ENCODE measurements at places on chromosomes 2 and 18.

DNA sequence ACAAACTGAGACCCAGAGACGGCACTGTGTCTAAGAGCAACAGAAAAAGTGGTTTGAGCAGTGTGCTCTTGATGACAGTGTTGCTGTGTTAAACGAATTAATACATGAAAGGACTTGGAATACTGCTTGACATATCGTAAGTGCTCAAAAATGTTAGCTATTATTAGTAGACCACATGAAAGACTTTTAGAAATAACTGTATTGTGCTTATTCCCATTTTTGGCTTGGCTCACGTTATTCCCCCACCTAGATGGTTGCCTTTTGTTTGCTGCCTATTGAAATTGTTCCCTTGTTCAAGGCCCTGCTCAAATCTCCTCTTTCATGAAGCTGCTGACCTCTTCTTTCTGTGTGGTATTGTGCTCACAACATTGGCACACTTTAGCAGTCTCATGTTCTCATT, 27.8 kb upstream of the C2orf74 start:
- no peak for DNase-seq

GRCh38 chr2:172234716-172235691, 132.3 kb upstream of the DLX2 start:
- DNase-seq: no peak

DNA sequence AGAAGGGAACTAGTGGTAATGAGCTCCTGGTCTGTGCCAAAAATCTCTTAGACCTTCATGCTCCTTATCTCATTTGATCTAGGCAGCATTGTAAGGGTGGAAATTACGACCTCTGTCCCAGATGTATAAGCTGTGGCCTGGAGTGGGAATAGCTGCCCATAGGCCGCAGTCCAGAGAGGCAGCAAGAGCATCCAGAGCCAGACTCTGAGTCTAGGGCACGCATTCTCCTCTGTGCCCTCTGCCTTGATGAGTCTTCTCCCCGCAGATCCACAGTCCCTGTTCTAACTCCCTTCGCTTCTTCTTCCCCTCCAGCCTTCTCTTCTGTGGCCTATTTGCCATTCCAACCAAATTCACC, 304.6 kb downstream of the MYCN start:
- no peak for DNase-seq

DNA sequence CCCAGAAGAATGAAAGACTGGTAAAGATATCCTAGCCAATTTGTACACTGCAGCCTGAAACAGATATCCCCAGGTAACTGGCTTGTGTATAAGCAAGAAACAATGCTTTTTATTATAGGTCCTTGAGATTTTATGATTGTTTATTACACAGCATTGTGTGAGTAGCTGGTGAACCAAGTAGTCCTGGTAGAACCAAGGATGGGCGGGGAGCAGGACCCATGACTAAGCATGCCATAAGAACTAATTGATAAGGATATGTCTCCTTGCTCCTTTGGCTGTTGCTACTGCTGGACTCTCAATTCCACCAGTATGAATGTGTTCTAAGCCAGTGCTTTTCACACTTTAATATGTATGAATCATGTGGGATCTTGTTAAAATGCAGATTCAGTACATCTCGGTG, 12.3 kb upstream of the ALMS1 start:
- no peak for DNase-seq

- DNase-seq: no peak
These were observed 223.4 kb downstream of the WDPCP start for GRCh38 chr2:63364866-63365265.

DNA sequence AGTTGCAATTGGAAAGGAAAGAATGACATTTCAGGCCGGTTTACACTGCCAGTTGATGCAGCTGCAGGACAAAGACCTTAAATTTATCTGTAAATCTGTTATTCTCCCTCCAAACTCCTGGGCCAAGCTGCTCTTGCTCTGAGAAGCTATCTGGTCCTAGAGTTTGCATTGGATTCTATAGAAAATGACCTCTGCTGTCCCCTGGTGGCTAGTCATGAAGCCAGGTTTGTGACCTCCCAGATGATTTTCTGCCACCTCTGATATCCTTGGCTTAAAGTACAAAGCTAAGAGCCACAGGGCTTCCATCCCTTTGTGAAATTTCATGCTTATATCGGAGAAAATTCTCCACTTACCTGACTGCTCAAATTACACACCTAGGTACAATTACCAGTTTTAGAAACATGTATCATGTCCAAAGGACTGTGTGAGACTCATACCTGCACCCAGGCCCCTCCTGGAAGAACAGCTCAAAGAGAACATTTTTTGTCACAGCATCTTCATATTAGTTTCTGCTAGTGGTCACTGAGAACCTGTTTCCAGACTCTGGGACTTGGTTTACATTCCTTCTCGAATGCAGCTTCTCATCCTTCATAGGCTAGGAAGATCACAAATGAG, 28.9 kb upstream of the IER3IP1 start:
- no peak for DNase-seq

- DNase-seq: no peak
These were observed 150.0 kb upstream of the GALNT5 start for GRCh38 chr2:157107460-157107859.

DNA sequence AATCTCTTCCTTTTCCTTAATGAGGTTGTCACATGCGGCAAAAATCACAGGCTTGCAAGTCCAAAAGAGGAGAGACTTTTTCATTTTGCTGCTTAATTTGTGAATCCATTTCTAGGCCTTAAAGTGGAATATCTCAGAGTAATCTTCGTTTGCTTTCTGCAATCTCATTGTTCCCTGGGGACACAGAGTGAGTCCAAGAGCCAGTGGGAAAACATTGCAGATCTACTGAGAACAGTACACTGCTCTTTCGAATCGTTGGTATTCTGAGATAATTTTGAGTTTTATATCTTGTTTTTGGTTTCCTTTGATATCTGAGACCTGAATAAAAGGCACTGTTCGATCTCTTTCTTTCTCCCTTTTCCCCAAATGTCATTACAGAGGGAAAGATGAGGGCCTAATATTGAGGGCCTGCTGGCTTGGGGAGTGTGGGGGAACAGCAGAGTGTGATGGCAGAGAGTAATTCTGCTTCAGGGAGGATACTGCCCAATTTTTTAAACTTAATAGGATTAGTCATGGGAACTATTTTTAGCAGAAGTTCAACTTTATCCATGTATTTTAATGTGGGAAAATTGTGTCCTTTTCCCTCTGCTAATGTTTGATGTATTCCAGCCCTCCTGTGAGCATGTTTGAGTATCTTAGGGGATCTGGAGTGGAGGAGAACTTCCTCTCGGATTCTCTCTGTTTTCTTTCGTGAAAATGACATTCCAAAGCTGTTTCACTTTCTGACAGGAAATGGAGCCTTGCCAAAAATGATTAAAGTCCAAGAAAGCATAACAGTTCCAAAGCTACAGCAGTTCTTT, 418.2 kb upstream of the ZEB2 start:
- no peak for DNase-seq

DNA sequence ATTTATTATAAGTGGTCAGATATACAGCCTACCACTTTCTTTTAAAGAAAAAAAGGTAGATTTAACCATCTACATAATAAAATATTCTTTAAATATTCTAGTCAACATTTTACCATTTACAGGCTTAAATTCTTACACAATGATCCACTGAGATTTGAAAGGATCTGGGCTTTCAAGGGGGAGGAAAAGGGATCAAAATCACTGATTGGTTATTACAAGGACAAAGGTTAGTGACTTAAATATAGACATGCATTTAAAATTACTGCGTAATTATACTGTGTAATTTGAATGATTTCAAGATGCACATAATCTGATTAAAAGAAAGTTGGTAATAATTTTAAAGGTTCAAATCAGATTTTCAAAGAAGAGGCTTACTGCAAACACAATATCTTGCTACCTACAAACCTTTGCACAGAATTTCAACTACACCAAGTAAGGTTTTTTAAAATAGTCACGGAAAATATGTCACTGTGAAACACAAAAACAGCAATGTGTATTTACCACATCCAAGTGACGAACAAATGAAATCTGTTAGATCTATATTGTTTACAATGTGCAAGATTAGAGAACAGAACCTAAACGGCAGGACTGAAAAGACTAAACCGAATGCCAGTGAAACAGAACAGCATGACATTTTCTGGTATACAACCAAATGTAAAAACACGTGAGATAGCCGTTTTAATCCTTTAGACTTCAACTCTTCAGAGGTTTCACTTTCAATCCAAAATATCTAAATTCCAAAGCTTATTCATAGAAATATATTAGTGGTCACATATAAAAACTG, 40.8 kb downstream of the RTN4 start:
- DNase-seq: no peak

- DNase-seq: no peak
These were observed 43.2 kb downstream of the PARD6G start for GRCh38 chr18:80204142-80204541.

DNA sequence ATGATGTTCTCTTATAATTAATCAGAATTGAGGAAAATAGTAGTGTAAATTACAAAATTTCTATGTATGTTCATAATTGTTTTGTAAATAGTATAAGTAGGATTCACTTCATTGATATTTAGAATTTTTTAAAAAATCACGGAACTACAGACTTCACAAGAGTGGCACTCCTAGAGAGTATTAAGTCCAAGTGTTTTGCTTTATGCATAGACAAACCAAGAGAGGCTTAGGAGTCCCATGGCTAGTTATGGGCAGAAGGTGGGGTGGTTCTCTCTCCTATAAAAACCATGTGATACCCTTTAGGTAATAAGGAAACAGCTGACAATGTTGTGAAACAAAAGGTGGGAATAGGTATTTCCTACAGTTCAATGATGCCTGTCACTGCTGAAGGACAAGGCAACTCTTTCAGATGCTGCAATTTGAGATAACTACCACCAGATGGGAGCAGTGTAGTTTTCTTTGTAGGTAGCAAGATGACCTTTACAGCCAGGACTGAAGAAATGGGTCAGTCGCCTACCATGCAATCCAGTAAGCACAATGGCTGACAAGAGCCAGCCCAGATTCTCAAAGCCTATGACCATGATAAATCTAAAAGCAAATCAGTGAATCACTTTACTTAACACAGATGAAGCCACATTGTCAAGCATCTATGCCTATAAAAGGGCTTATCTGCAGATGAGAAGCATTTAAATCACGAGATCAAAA, 83.9 kb downstream of the AAK1 start:
- no peak for DNase-seq

GRCh38 chr2:189115126-189115525, 64.4 kb downstream of the COL5A2 start:
- DNase-seq: no peak

- DNase-seq: no peak
These were observed 195.3 kb downstream of the RND3 start for GRCh38 chr2:150292192-150292591.

- no peak for DNase-seq
These were observed 165.3 kb downstream of the RNF152 start for GRCh38 chr18:61727241-61728193.

DNA sequence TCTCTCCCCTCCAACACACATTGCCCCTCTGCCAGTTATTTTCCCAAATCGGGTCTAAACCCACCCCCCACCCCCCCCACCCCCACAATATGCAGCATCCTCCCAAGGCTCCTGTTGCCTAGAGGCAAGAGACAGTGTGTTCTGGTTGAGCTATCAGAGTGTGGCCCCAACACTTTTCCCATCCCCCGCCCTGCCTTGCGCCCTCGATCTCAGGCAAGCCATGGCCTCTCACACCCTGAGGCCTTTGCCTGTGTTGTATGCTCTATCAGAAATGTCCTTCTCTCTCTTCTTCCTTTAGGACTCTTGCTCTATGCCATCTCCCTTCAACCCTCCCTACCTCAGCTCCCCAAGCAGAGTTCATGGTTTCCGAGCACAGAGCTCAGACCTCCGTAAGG, 9.5 kb upstream of the GRHL1 start:
- DNase-seq: no peak

DNA sequence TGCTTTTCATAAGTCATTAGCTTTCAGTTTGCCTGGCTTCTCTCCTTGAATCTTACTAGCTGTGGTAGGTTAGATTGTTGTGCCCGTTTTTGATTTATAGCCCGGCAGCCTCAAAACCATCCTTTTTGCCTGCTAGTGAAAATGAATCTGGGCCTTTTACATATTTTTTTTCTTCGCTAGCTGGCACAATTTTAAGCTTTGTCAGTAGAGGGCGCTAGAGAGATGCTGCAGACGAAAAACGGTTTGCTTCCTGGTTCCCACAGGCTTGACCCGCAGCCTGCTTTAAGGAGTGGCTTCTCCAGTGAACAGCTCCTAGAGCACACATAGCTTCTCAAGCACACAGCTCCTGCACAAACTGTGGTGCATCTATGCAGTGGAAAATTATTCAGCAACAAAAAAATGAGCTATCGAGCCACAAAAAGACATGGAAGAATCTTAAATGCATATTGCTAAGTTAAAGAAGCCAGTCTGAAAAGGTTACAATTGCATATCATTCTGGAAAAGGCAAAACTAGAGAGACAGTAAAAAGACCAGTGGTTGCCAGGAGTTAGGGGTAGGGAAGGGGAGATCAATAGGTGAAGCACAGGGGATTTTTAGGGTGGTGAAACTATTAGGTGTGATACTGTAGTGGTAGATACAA, 47.9 kb downstream of the E2F6 start:
- DNase-seq: no peak

DNA sequence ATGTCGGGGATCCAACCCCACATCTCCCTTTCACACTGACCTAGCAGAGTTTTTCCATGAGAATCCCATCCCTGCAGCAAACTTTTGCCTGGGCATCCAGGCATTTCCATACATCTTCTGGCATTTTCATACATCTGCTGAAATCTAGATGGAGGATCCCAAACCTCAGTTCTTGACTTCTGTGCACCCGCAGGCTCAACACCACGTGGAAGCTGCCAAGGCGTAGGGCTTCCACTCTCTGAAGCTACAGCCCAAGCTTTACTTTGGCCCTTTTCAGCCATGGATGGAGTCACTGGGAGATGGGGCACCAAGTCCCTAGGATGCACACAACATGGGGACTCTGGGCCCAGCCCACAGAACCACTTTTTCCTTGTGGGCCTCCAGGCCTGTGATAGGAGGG, 32.2 kb upstream of the TEX51 start:
- DNase-seq: no peak

GRCh38 chr2:99615247-99615771, 125.5 kb upstream of the REV1 start:
- no peak for DNase-seq

GRCh38 chr18:23825978-23826405, 136.7 kb downstream of the LAMA3 start:
- DNase-seq: no peak

GRCh38 chr2:140679752-140680151, 1451.1 kb downstream of the LRP1B start:
- no peak for DNase-seq

GRCh38 chr2:38968021-38968420, 78.3 kb downstream of the ARHGEF33 start:
- DNase-seq: no peak

DNA sequence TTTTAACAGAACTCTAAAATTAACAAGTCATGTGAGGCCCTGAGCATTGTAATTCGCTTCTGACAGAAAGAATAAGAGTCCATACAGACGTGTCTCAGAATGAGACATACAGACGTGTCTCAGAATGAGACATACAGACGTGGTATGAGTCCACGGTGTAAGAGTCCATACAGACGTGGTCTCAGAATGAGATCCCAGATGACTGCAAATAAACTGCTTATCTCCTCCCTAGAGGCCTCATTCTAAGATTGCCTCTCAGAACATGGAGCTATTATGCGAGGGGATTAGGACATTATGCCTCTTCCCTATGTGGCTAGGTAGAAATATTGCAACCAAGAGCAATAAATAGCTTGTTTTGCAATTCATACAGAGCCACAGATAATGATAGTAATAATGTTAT, 63.9 kb downstream of the NEB start:
- no peak for DNase-seq

- no peak for DNase-seq
These were observed 53.7 kb downstream of the TWIST2 start for GRCh38 chr2:238901461-238902057.

GRCh38 chr2:168573128-168573903, 117.2 kb downstream of the CERS6 start:
- no peak for DNase-seq

Measured in stimulated activated CD4-positive, alpha-beta T cell treated with anti-CD3 and anti-CD28 coated beads, TNF-alpha, amount 100 ng/mL, for 24 hours (primary cell).